EL (cell line): ENCODE measurements at places on chromosomes 1 and 21.
A peak's percentile ranks its signal among the peaks of the same experiment; 100 is the strongest.

DNA sequence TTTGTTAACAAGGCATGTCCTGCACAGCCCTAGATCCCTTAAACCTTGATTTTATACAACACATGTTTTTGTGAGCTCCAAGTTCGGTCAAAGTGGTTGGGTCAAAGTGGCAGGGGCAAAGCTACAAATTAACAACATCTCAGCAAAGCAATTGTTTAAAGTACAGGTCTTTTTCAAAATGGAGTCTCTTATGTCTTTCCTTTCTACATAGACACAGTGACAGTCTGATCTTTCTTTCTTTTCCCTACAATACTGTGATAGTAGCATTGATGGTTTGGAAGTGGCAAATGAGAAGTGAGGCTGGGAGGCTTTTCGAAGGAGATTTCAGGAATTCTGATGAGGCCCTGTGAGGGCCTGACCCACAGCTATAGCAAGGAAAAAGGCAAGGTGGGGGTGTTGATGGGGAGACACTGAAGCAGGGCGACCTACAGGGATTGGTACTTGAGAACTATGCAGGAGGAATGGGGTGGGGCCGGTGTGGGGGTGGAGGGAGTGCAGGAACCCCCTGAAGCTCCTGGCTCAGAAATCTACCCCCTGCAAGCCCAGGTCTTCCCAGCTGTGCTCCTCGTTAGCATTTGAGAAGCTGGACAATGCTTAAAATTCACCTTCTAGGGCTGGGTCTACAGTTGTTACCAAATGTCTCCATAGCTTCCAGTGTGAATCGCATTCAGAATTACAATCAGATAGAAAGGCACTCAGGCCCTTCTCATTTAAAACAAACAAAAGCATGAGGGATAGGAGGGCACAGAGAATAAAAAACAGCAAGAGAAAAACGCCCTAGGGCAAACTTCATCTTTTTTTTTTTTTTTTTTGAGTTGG is 102.6 kb upstream of the PPM1J start:
- no peak for DNase-seq

GRCh38 chr1:57272601-57273000 is 151.3 kb downstream of the DAB1 start:
- DNase-seq = no peak

DNA sequence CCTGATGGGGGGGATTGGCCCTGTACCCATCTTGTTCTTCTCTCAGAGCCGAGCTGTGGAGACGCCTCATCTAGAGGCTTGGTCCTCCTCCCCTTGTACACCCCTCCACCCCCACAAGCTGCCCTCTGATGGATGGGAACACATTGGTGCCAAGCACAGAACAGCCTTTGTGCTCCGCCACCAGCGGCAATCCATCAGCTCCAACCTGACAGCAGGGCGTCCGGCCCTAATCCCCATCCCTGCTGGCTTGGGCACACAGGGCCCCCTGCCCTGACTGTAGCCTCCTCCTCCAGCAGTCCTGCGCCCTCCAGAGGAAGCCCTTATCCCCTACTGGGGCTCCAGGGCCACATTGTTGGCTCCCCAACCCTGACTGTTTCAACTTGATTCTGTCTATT is 3.8 kb upstream of the MYOG start:
- no peak for DNase-seq

- DNase-seq = no peak
Observed at GRCh38 chr1:53249706-53250105, 11.4 kb upstream of the MAGOH start.

GRCh38 chr1:160342526-160342925 is 524 bp downstream of the COPA start:
- DNase-seq = peak; percentile 22

- DNase-seq = no peak
Observed at GRCh38 chr1:177690996-177691395, 278.9 kb downstream of the SEC16B start.

DNA sequence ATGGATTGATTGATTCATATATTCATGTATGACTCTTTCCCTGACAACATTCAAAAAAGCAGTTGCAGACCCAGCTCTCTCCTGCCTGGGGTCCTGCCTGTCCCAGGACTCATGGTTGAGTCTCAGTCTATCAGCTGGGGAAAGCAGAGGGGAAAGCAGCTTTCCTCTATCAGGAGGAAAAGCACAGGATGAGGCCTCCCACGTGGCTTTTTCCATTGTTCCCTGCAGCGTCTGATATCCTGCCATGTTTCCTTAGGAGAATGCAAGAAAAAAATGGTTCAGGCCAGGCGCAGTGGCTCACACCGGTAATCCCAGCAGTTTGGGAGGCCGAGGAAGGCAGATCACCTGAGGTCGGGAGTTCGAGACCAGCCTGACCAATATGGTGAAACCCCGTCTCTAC is 133.0 kb upstream of the VAMP3 start:
- DNase-seq = no peak

- DNase-seq = no peak
Observed at GRCh38 chr1:41777695-41778094, 141.0 kb downstream of the HIVEP3 start.

DNA sequence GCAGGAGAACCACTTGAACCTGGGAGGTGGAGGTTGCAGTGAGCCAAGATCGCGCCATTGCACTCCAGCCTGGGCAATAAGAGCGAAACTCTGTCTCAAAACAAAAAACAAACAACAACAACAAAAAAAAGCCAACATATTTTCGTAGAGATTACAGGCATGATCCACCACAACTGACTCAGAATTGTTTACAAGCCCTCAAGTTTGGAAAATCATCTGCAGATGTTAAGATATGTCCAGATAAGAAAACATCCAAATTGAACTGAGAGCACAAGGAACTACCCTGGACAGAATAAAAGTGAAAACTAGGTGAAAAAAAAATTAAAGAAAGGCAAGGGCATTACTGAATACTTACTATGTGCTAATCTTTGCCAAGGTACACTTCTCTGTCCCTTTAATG is 89.8 kb upstream of the WLS start:
- no peak for DNase-seq

- DNase-seq = no peak
Observed at GRCh38 chr1:2795926-2796325, 5.6 kb downstream of the TTC34 start.

DNA sequence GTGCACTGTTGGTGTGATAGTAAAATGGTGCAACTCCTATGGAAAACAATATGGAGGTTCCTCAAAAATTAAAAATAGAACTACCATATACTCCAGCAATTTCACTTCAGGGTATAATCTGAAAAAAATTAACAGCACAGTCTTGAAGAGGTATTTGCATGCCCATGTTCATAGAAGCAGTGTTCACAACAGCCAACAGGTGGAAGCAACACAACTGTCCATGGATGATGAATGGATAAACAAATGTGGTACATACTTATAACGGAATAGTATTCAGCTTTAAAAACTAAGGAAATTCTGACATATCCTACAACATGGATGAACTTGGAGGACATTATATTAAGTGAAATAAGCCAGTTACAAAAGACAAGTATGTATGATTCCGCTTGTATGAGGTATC is 8.2 kb downstream of the TTLL7 start:
- no peak for DNase-seq
